ENCODE measurements at places on chromosomes 5 and 9. TPM values are rescaled to one million over a fixed set of nuclear protein-coding genes. Genes with fewer than 3 reads are reported as not detected.

The FRRS1L gene
- polyA plus RNA-seq, result 0.76 TPM

The INSL6 gene
- polyA plus RNA-seq, result 0.58 TPM

The ZDHHC11B gene
- 7.3 TPM for polyA plus RNA-seq

The NIM1K gene
- polyA plus RNA-seq, result 0.70 TPM

The PCDHGA3 gene
- polyA plus RNA-seq, result 1.0 TPM

The ECSCR gene
- 29.6 TPM for polyA plus RNA-seq

The MYMK gene
- 82.7 TPM for polyA plus RNA-seq

The MARCOL gene
- not detected for polyA plus RNA-seq

The PCSK5 gene
- 11.3 TPM for polyA plus RNA-seq

The RNF183 gene
- polyA plus RNA-seq, result not detected

The RC3H2 gene
- 32.2 TPM for polyA plus RNA-seq

The PCDHGA5 gene
- 2.6 TPM for polyA plus RNA-seq

The PPWD1 gene
- 42.2 TPM for polyA plus RNA-seq

The ADGRD2 gene
- not detected for polyA plus RNA-seq

The KIF4B gene
- not detected for polyA plus RNA-seq

The STKLD1 gene
- polyA plus RNA-seq, result 1.5 TPM

The ADAM19 gene
- polyA plus RNA-seq, result 17.7 TPM

The LRRC70 gene
- 3.1 TPM for polyA plus RNA-seq

The GBGT1 gene
- 5.4 TPM for polyA plus RNA-seq

The EGFL7 gene
- 90.8 TPM for polyA plus RNA-seq

The ELAVL2 gene
- 2.7 TPM for polyA plus RNA-seq

The CRHBP gene
- 0.45 TPM for polyA plus RNA-seq
